Activated T-helper 1 cell treated with anti-CD3 and anti-CD28 coated beads, Interleukin-12 subunit alpha, Interleukin-12 subunit beta, Interleukin-2, Interleukin-4 antibody, amounts not matched to agents 30 ng/mL and 10 ng/mL and 1 ng/mL, durations not matched to agents 14 hours and 24 hours and 36 hours (primary cell): ENCODE measurements at places on chromosomes 12 and 14.

GRCh38 chr12:129788506-129789084 is 115.2 kb downstream of the TMEM132D start:
- DNase-seq: no peak

- no peak for DNase-seq
Observed at GRCh38 chr12:240566-240965, 22.1 kb downstream of the SLC6A13 start.

- no peak for DNase-seq
Observed at GRCh38 chr12:128811806-128812205, 12.0 kb downstream of the SLC15A4 start.

GRCh38 chr12:11778713-11779685 is 129.5 kb downstream of the ETV6 start:
- no peak for DNase-seq

- DNase-seq: no peak
Observed at GRCh38 chr12:42128327-42128726, 16.3 kb downstream of the GXYLT1 start.

- DNase-seq: no peak
Observed at GRCh38 chr14:28761438-28762291, 4.9 kb upstream of the FOXG1 start.

DNA sequence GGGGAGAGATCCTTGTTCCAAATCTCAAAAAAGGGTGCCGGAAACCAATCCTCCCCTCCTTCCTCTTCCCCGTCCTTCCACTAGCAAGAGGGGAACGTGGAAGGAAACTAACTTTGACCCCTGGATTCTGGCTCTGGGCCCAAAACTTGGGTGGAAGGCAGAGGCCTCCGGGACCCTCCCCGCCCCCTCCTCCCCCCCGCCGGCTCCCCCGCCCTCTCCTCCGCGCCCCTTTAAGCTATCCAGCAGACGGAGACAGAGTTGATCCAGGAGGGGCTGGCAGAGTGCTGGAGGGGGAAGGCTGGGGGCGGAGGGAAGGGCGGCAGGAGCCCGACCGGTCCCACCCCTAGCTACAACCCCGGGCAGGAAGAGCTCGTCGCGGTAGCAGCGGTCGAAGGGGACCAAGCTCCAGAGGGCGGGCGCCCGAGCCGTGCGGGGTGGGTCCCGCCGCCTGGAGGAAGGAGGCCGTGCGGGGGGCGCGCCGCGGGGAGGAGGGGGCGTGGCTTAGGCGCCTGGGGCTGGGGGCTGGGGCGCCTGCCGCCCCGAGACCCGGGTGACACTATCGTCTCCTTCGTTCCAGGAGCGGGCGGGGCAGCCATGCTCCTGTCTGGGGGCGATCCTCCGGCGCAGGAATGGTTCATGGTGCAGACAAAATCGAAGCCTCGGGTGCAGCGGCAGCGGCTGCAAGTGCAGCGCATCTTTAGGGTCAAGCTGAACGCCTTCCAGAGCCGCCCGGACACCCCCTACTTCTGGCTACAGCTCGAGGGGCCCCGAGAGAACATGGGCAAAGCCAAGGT is at the start of gene NYNRIN:
Gene NYNRIN, plus strand, starts transcription at position 351 of the 794 bp plus-strand sequence. Its CDS starts 244 bp downstream, at position 595.
- DNase-seq: peak; percentile 5

GRCh38 chr12:88600272-88600671 is 20.0 kb upstream of the KITLG start:
- no peak for DNase-seq

GRCh38 chr12:71731439-71732356 is 23.0 kb upstream of the RAB21 start:
- no peak for DNase-seq

- DNase-seq: no peak
Observed at GRCh38 chr12:27711317-27711682, 668 bp downstream of the MRPS35 start.

GRCh38 chr12:9331218-9331626 is 123.0 kb upstream of the PZP start:
- DNase-seq: peak; percentile 47

- DNase-seq: peak; percentile 29
Observed at GRCh38 chr14:102525219-102525928, 15.8 kb upstream of the ANKRD9 start.

GRCh38 chr12:57177354-57177753 is 29.9 kb upstream of the LRP1-AS start:
- no peak for DNase-seq

DNA sequence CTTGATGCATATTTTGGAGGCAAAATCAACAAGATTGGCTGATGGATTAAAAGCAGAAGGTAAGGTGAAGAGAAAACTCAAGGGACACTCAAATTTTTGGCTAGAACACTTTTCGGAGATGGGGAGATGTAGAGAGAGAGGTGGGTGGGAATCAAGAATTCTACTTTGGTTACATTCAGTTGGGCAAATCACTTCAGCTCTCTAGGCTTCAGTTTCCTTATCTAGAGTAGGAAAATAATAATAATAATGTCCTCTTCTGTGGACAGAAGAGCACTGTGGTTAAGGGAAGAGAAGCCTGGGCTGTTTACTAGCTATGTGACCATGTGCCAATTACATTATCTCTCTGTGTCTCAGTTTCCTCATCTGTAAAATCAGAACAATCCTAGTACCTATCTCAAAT is 23.4 kb upstream of the DHRS2 start:
- no peak for DNase-seq

DNA sequence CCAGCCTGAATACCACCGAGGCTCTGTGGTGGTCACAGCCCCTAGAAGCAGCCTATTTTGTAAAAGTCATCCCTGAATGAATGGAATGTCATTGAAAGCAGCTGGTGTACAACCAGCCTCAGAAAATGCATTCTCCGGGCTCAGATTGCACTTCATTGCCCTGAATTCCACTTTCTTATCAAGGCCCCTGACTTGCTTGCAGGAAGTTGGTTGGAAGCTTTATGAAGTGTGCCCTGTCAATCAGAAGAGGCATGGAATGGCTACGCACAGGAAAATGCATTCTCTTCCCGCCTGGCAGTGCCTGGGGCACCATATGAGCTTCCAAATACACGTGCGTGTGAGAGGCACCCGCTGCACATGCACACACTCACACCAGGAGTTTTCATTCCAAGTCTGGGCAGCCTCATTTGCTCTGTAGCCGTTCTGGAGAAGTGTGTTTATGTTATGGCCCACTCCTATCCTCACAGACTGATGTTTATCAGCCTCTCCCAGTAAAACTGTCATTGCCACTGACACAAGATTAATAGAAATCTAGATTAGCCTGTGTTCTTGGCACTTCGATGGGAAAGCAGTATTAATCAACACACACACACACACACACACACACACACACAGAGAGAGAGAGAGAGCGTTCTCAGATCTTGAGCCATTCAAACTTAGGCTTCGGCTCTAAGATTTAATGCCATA is 63.9 kb downstream of the NUAK1 start:
- no peak for DNase-seq
